ENCODE measurements at places on chromosomes 7 and 10.

DNA sequence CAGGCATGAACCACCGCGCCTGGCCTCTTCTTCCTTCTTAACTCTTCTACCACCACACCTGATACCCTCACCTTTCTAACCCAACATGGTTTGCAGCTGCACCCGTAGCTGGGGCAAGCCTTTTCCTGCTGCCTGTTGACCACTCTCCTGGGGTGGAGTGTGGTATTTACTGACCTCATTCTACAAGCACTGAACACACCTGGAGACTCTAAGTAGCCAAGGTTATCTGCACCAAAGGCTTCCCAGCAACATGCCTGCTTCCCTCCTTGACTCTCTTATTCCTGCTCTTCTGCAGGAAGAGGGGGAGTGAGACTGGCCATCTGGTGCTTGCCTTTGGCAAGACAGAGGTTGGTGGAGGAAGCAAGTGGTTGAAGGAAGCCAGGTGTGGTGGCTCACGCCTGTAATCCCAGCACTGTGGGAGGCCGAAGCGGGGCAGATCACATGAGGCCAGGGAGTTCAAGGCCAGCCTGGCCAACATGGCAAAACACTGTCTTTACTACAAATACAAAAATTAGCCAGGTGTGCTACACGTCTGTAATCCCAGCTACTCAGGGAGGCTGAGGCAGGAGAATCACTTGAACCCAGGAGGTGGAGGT, 10.1 kb downstream of the ACTR1A start:
- no peak for DNase-seq

- DNase-seq = no peak
Measured at GRCh38 chr10:52956461-52956860, 183.9 kb upstream of the MBL2 start.

DNA sequence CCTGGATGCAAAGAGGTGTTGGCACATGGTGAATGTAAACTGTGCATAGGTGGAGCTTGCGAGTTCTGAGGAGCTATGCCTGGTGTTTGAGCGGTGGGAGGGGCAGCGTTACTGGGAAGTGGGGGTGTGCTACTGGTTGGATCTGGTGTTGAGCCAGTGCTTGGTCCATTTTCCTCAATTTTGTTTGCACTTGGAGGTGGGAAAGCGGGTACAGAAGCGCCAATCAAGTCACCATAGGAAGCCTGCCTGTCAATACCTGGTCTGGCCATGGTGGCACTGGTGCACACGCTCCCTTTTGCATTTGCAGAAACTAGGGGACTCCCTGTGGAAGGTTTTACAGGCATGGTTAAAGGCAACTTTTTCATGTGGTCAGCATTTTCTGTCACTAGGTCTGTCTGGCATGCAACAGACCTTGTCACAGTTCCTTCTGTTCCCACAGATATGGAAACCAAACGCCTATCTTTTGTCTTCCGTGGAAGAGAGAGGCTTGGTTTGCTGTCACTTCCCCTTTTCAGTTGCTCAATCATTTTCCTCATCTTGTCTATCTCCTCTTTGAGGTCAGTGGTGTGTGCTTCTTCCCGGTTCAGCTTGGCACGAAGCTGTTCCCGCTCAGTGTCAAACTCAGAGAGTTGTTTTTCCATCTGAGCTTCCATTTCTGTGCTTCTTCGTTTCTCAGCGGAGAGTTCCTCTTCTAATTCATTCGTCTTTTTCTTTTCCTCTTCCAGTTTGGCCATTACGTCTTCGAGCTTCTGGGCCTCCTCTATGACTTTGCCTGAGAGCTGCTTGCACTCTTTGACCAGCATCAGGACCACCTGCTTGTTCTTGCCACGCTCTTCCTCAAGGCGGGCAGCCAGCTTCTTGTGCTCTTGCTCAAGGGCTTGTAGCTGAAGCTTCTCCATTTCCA, 81.1 kb downstream of the CTTNBP2 start:
- DNase-seq = no peak

GRCh38 chr7:94888551-94888950, 18.8 kb upstream of the PPP1R9A start:
- no peak for DNase-seq

DNA sequence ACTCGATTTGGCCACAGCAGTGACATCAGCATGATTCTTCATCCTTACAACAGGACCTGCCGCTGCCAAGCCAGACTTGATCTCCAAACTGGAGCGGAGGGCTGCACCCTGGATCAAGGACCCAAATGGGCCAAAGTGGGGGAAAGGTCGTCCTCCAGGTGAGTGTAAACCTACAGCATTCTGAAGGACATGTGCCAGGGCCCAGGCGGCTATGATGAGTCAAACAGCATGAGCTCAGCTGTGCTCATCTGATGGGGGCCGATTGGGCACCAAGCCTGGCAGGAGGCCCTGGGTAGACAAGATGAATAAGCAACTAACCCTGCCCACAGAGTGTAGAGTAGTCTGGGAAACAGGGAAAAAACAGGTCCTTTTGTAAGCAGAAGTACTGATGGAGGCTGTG, 14.4 kb upstream of the ATP6V0E2 start:
- DNase-seq = no peak

All from stimulated activated CD8-positive, alpha-beta memory T cell treated with anti-CD3 and anti-CD28 coated beads, Interleukin-2, amount 100 ng/mL, for 48 hours (primary cell).